ENCODE measurements at places on chromosomes 7 and 10.

GRCh38 chr10:43692051-43692825 is 43.6 kb upstream of the ZNF32 start:
- DNase-seq, result no peak

GRCh38 chr10:126910798-126911197 is 5.6 kb downstream of the DOCK1 start:
- no peak for DNase-seq

GRCh38 chr10:103188853-103189252 is 4.2 kb downstream of the NT5C2 start:
- DNase-seq, result no peak

GRCh38 chr7:15747301-15747700 is 60.8 kb upstream of the MEOX2 start:
- DNase-seq, result no peak

DNA sequence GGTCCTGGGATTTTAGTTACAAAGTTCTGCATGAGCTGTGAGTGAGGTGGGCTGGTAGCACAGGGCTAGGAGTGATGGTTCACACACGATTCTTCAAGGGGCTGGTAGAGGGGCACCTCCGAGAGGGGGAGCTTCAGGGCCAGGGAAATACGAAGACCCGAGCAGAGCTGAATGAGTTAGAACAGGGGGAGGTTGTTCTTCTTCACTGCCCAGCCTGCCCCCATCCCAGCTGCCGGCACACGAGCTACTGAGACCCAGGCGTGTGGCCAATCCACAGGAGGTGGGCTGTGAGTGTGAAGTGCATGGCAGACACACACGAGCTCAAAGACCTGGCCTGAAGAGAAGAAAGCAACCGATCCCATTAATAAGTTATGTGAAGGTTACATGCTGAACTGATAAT is 256.2 kb upstream of the ZNF32 start:
- no peak for DNase-seq

- DNase-seq, result peak; percentile 36
Measured at GRCh38 chr10:78296785-78297184, 263.1 kb downstream of the RPS24 start.

DNA sequence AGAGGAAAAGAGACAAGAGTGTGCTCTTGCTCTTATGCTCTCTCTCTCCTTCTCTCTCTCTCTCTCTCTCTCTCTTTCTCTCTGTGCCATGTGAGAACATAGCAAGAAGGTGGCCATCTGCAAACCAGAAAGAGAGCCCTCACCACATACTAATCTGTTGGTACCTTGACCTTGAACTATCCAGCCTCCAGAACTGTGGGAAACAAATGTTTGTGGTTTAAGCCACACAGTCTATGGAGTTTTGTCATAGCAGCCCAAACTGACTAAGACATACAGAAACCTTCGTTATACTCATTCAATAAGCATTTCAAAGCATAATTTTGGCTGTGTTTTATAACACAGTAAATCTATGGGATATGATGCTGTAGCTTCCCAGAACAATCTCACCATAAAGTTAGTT is 56.4 kb upstream of the PLPP4 start:
- DNase-seq, result no peak

- no peak for DNase-seq
Measured at GRCh38 chr7:126398851-126399529, 853.8 kb downstream of the GRM8 start.

- no peak for DNase-seq
Measured at GRCh38 chr7:44311561-44312495, 13.6 kb downstream of the CAMK2B start.

- DNase-seq, result no peak
Measured at GRCh38 chr7:79529881-79530235, 76.4 kb upstream of the MAGI2 start.

GRCh38 chr7:1004018-1004852 is 21.3 kb downstream of the CYP2W1 start:
- DNase-seq, result no peak

- no peak for DNase-seq
Measured at GRCh38 chr10:85967594-85967993, 399.0 kb downstream of the GRID1 start.

DNA sequence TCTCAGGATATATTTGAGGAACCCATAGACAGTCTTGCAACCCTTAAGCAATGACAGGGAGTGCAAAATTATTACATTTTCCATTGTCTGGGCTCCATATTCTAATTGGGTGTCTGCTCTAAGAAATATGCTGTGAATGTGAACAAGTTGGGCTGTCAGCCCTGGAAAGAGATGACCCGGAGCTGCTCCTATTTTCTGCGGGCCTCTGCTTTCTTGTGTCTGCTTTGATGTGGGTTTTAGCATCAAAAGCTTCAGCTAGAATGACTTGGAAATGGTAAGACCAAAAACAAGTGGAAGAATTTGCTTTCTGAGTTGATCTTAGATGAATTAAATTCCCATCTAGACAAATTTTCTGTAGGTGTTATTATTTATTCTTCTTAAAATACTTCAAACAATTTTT is 343.6 kb upstream of the IGFBP3 start:
- no peak for DNase-seq

DNA sequence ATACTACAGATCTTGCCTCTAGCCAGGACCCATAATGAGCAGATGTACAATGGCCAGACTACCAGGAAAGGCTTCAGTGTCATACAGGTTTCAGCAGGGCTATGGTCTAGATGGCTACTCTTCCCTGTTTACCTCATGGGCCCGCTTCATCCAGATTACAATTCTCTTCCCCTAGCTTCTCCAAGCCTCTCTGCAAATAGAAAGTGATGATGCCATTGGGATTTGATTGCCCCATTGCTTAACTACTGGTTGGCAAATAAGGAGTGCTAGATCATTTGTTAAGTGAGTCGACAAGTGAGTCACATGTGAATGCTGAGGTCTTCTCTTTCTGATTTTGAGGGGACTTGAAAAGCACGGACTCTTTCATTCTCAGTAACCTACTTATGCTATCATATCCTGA is 361.5 kb upstream of the LRRTM3 start:
- no peak for DNase-seq

DNA sequence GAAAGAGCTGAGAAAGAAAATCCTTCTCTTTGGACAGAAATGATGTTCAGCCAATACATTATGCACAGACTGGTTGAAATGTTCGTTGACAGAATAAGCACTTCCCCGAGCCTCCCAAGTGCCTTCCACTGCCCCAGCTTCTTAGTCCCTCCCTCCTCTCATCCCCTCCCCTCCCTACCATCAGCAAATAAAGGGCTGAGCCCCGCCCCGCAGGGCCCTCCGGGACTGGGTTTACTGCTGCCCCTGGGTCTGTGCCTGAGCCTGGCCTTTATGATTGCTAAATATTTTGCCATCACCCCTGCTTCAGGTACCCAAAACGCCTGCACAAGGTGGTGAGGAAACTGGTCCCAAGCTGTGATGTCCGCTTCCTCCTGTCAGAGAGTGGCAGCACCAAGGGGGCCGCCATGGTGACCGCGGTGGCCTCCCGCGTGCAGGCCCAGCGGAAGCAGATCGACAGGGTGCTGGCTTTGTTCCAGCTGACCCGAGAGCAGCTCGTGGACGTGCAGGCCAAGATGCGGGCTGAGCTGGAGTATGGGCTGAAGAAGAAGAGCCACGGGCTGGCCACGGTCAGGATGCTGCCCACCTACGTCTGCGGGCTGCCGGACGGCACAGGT is 28.1 kb downstream of the HKDC1 start:
- DNase-seq, result no peak

GRCh38 chr10:22609251-22609650 is 105.1 kb downstream of the PIP4K2A start:
- no peak for DNase-seq

DNA sequence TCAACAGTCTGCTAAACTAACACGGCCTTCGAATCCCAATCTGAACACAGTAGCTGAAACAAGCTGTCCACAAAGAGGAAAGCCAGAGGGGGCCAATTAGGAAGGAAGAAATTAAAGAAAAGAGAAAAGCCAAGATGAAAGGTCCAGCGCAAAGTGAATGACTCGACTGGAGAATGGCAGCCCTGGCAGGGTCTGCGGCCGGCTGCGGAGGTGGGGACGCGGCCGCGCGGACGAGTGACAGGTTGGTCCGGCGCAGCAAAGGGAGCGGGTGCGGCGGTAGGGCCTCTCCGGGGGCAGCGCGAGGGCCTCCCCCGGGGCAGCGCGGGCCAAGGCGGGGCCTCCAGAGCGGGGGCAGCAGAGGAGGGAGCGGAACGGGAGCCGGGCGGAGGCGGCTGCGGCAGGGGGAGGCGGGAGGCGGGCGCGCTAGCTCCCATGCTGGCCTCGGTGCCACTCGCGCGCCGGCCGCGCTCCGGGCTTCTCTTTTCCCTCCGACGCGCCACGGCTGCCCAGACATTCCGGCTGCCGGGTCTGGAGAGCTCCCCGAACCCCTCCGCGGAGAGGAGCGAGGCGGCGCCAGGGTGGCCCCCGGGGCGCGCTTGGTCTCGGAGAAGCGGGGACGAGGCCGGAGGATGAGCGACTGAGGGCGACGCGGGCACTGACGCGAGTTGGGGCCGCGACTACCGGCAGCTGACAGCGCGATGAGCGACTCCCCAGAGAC is at the start of gene VWC2:
VWC2 (plus strand) TSS at position 421 of the 718 bp plus-strand sequence. CDS start 1,798 bp downstream, outside the sequence.
- no peak for DNase-seq

DNA sequence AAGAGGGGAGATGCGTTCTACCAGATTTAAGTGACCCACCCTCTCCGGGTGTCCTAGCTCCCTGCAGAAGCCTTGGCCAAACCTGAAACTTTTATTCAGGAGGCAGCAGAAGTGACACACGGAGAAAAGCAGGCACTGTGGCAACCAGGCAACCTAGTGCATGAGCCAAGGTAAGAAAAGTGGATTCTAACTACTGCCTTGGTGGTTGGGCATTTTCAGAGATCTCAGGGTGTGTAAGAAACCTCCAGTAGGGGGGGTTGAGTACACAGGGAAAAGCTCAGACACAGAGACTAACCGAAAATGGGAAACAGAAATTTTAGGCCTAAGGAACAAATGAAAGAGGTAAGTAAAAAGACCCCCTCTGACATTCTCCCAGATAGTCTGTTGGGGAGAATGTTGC is 645.7 kb downstream of the ANKRD7 start:
- DNase-seq, result peak; percentile 21

Measured in Kasumi-1 (cell line).